Muscle of arm (tissue), 14 donors: ENCODE measurements at places on chromosomes 3 and 15. TPM values are rescaled to one million over a fixed set of nuclear protein-coding genes. Genes with fewer than 3 reads are reported as not detected.

GRCh38 chr3:97990624-97991292 is 18.5 kb upstream of the RIOX2 start:
- DNase-seq = no peak

- no peak for DNase-seq
Observed at GRCh38 chr3:52820736-52821135, 9.7 kb downstream of the ITIH4 start.

GRCh38 chr15:58856086-58856485 is 77.4 kb downstream of the SLTM start:
- no peak for DNase-seq

DNA sequence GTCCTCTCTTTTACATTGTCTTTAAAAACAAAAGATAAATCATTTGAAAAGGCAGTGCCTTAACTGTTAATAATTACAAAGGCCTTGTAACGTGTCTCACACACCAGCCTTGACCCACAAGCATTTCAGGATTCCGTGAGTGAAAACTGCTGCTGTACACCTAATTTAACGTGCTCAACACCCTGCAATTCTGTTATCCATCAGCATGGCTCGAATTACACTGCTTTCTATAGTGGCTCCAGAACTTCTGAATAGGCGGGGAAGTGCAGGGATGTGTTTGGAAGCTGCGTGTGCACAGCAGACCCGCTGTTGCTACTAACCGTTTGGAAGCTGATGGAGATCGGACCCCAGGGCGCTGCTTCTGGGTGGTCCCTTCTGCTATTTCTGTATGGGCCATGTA is 9.9 kb upstream of the ETFA start:
- no peak for DNase-seq

- DNase-seq = no peak
Observed at GRCh38 chr15:39092354-39092753, 488.5 kb upstream of the THBS1 start.

- no peak for DNase-seq
Observed at GRCh38 chr15:90266485-90266884, 1.0 kb downstream of the NGRN start.

GRCh38 chr3:136595913-136596697 is 156.1 kb downstream of the STAG1 start:
- DNase-seq = no peak

PDZRN3 gene
- 90.5 TPM for polyA plus RNA-seq

CHRD gene
- 18.1 TPM for polyA plus RNA-seq

GOLGA8G gene
- polyA plus RNA-seq = 0.07 TPM
